ENCODE measurements at places on chromosomes 13 and 19. TPM values are rescaled to one million over a fixed set of nuclear protein-coding genes. Genes with fewer than 3 reads are reported as not detected.

PTH2 gene
- not detected for total RNA-seq

SSBP4 gene
- 26.3 TPM for total RNA-seq

DNA sequence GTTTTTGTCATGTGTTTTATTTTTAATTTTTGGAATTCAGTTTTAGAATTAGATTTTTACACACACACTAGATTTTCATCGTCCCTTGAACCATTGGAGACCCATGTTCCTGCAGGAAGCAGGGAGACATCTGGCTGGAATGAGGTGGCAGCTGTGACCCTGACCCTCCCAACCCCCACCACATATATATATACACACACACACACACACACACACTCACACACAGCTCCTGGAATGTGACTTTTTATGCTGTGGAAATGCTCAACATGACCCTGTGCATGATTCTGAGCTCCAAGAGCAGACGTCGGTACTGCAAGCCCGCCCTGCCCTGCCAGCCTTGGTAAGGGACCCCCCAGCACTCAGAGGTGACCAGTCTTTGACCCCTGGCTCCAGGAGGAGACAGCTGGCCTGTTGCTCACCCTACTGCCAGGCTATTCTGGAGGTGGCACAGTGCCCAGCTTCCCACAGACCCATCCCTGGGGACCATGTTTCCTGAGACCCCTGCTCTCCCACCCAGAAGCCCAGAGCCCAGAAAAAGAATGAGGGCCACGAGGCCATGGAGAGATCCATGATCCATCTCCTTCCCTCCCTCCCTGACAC, 103.2 kb upstream of the VSTM2B start:
- no peak overlapping the region for H3K4me3 ChIP-seq
- H3K36me3 ChIP-seq = no peaks in the 10 kb centered on the region
- H3K27me3 ChIP-seq = no peaks in the 10 kb centered on the region
- no peak overlapping the region for H3K27ac ChIP-seq
- DNase-seq = no peak
- no peaks in the 10 kb centered on the region for H3K4me1 ChIP-seq

- no peaks in the 10 kb centered on the region for H3K36me3 ChIP-seq
- DNase-seq = no peak
- peak overlapping the region; percentile 71 for H3K4me3 ChIP-seq
- no peak overlapping the region for H3K27ac ChIP-seq
- H3K27me3 ChIP-seq = no peaks in the 10 kb centered on the region
Measured at GRCh38 chr13:38687246-38688229, 661 bp downstream of the FREM2 start.

DNA sequence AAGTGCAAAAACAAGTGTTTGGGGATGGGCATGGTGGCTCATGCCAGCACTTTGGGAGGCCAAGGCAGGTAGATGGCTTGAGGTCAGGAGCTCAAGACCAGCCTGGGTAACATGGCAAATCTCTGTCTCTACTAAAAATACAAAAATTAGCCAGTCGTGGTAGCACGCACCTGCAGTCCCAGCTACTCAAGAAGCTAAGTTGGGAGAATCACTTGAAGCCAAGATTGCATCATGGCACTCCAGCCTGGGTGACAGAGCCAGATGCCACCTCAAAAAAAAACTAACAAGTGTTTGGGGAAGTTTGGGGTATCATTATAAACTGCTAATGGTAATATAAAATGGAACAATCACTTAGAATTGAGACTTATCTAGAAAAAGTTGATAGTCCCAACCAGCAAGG, 24.6 kb downstream of the XPO4 start:
- H3K27ac ChIP-seq = no peak overlapping the region
- H3K4me1 ChIP-seq = peaks cover 21% of the 10 kb centered on the region
- peaks cover 8% of the 10 kb centered on the region for H3K36me3 ChIP-seq
- no peak overlapping the region for H3K4me3 ChIP-seq

GRCh38 chr13:53941588-53942190, 913.1 kb downstream of the OLFM4 start:
- H3K36me3 ChIP-seq = no peaks in the 10 kb centered on the region
- no peak overlapping the region for H3K4me3 ChIP-seq
- DNase-seq = no peak

- no peaks in the 10 kb centered on the region for H3K4me1 ChIP-seq
- no peak overlapping the region for H3K27ac ChIP-seq
- no peak for DNase-seq
- H3K27me3 ChIP-seq = no peaks in the 10 kb centered on the region
- peaks cover 5% of the 10 kb centered on the region for H3K36me3 ChIP-seq
- H3K4me3 ChIP-seq = no peak overlapping the region
Measured at GRCh38 chr13:94389604-94390351, 89.7 kb downstream of the DCT start.

PALM3 gene
- not detected for total RNA-seq

KIR2DL4 gene
- total RNA-seq = not detected

GRCh38 chr19:48400018-48400742, 6.7 kb downstream of the GRIN2D start:
- no peaks in the 10 kb centered on the region for H3K36me3 ChIP-seq
- H3K27ac ChIP-seq = no peak overlapping the region
- H3K4me3 ChIP-seq = no peak overlapping the region
- peaks cover 5% of the 10 kb centered on the region for H3K27me3 ChIP-seq

ZNF556 gene
- not detected for total RNA-seq

DNA sequence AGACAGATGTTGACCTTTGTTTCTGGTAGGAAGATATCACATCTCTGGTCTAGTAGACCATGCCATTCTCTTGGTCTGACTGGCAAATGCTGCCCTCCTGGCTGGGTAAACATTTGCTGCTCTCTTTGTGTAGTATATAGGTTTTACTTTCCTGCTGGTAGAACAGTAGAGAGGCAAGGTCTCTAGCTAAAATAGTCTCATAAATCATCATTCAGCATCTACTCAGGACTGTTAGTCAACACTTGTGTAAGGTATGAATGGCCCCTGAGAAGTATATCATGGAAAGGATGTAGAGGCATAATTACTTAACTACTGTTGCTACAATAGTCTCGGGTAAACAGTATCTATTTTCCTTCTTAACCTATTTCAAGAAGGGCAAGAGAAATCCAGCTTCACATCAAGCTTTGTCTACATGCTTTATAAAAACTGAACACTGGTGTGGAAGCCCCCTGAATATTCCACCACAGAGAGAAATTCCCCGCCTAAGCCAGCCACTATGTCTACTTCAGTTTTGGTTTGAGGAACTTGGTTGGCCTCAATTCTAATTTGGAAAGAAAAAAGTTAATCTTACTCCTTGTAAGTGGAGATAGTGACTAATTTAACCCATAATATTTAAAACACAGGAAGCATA, 18.4 kb upstream of the MYCBP2 start:
- no peak for DNase-seq
- H3K4me3 ChIP-seq = no peak overlapping the region
- no peaks in the 10 kb centered on the region for H3K4me1 ChIP-seq
- no peak overlapping the region for H3K27ac ChIP-seq

DNA sequence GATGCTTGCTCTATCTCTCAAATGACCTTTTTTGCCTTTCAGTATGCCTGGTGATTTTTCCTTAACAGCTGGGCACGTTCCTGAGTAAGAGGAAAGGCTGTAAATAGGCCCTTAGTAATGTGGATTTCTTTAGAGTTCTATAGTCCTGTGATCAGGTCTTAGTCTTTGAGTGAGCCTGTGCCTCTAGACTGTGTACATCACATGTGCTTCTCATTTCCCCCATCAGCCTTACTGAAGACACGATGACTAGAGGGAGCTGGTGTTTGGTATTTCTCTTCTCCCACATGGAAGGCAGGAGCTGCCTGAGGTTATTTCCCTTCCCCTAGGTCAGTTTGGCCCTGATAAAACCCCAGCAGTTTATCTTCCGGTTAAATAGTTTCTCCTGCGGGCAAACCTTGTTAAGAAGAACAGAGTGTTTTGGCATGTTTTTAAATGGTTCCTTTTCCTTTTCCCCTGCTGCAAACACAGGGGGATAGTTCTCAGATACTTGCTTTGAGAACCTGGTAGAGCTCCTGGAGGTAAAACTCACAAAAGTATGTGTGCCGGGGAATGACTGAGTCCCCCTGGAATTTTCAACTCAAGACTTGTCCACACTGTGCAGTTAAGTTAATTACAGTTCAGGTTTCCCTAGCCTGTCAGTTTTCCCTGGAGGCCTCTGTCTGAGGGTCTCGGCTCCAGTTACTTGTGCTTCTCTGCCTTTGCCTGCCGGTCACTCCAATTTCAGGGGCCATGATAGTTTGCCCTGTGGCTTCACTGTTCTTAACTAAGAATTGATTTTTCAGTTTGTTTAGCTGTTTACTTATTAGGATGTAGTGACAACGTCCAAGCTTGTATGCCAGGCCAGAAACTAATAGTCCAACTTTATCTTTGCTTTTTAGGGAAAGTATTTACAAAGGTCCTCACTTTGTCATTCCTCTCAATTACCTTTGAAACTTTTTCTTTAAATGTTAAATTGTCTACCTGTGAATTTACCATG, 94.4 kb downstream of the URI1 start:
- peaks cover 33% of the 10 kb centered on the region for H3K36me3 ChIP-seq
- H3K4me3 ChIP-seq = no peak overlapping the region
- H3K27me3 ChIP-seq = no peaks in the 10 kb centered on the region
- no peak overlapping the region for H3K27ac ChIP-seq

DNA sequence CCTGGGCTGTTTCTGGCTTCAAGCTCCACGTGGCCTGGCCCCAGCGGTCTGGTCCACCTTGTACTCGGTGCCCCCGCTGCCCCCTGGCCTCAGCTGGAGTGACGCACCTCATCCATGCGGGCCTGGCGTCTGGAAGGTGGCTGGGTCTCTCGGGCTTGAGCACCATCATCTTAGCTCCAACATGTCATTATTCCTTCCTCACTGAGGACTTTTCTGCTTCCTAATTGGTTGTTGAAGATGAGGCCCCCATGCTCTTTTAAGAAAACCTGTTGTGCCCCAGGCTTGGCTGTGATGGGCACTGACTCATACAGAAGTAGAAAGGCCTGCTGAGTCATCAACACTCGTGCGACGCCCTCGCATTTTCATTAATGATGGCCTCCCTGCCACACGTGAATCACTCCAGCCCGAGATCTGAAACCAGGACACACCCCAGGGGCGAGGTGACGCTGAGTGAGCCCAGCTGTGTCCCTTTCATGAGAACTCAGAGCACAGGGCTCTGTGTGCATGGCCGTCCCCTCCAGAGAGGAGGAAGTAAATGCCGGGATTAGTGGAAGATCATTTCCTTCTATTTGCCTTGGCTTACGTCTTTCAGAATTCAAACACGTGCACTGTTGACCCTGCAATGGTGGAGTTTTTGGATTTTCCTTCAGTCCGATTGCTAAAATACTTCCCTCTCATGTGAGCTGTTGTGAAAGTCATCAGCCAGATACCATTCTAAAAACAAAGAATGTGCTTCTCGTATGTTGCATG, 14.0 kb upstream of the GJA3 start:
- H3K27ac ChIP-seq = peak overlapping the region; percentile 92
- H3K36me3 ChIP-seq = no peaks in the 10 kb centered on the region
- no peaks in the 10 kb centered on the region for H3K27me3 ChIP-seq
- DNase-seq = peak; percentile 97

DNA sequence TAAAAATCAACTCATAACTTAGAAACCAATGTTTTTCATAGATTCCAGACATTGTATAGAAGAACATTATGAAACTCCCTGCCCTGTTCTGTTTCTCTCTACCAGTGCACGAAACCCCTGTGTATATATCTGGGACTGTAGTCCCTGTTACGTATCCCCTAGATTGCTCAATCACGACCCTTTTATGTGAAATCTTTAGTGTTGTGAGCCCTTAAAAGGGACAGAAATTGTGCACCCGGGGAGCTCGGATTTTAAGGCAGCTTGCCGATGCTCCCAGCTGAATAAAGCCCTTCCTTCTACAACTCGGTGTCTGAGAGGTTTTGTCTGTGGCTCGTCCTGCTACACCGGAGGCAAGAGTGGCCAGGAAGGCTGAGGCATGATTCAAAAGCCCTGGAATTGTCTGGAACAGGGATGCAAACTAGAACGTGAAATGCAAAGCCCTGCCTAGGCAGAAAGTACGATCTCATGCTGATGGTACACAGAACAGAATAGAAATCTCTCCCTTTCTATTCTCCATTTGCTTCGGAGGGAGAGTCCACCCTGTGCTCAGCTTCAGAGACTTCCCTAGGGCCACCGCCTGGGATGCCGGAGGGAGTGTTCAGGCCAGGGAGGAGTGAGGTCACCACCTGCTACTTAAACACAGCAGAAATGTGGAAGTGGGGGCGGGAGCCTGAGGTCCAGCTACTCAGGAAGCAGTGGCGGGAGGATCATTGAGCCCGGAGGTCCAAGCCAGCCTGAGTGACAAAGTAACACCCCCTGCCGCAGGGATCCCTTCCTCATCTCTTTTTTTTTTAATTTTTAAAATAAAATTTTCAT, 758 bp upstream of the ZNF888 start:
- DNase-seq = peak; percentile 78
- peak overlapping the region; percentile 92 for H3K4me3 ChIP-seq
- H3K4me1 ChIP-seq = peaks cover 37% of the 10 kb centered on the region

GRCh38 chr13:65339241-65339640, 1890.9 kb downstream of the PCDH9 start:
- H3K4me1 ChIP-seq = peaks cover 11% of the 10 kb centered on the region
- DNase-seq = no peak
- H3K27me3 ChIP-seq = no peaks in the 10 kb centered on the region
- no peaks in the 10 kb centered on the region for H3K36me3 ChIP-seq
- H3K27ac ChIP-seq = no peak overlapping the region

CEACAM4 gene
- total RNA-seq = not detected

GRCh38 chr13:76646946-76647345, 239.3 kb downstream of the KCTD12 start:
- H3K4me1 ChIP-seq = peaks cover 11% of the 10 kb centered on the region
- no peak overlapping the region for H3K4me3 ChIP-seq
- no peaks in the 10 kb centered on the region for H3K27me3 ChIP-seq
- H3K36me3 ChIP-seq = no peaks in the 10 kb centered on the region

DNA sequence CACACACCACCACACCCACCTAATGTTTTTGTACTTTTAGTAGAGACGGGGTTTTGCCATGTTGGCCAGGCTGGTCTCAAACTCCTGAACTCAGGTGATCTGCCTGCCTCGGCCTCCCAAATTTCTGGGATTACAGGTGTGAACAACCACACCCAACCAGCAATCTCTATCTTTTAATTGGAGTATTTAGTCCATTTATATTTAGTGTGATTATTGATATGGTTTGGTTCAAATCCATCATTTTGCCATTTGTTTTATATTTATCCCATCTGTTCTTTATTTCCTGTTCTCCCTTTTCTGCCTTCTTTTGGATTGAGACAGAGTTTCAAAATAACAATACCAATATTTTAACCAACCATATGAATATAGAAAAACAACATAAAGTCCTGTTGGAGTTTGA, 4.1 kb downstream of the ZNF420 start:
- H3K4me1 ChIP-seq = peaks cover 12% of the 10 kb centered on the region
- H3K27ac ChIP-seq = no peak overlapping the region
- DNase-seq = no peak

LSR gene
- total RNA-seq = 60.6 TPM

ZNF627 gene
- 10.9 TPM for total RNA-seq

BCAM gene
- total RNA-seq = 2.9 TPM

- H3K36me3 ChIP-seq = no peaks in the 10 kb centered on the region
- no peak overlapping the region for H3K4me3 ChIP-seq
- H3K27me3 ChIP-seq = peaks cover 28% of the 10 kb centered on the region
- no peak for DNase-seq
- H3K27ac ChIP-seq = no peak overlapping the region
Measured at GRCh38 chr19:1521636-1522035, 2.2 kb upstream of the PLK5 start.

PSG7 gene
- not detected for total RNA-seq

KLK3 gene
- total RNA-seq = not detected

ZNF726 gene
- total RNA-seq = 1.0 TPM

TMEM259 gene
- 130 TPM for total RNA-seq

- H3K4me1 ChIP-seq = peaks cover 5% of the 10 kb centered on the region
- H3K36me3 ChIP-seq = no peaks in the 10 kb centered on the region
- H3K27ac ChIP-seq = no peak overlapping the region
- peaks cover 26% of the 10 kb centered on the region for H3K27me3 ChIP-seq
- H3K4me3 ChIP-seq = no peak overlapping the region
Measured at GRCh38 chr13:44050450-44051063, 170.9 kb downstream of the LACC1 start.
